Stimulated activated CD4-positive, alpha-beta T cell treated with anti-CD3 and anti-CD28 coated beads, Interleukin-1b, Interleukin-23, amount 100 ng/mL, for 48 hours (primary cell): ENCODE measurements at places on chromosomes 3 and 15.

DNA sequence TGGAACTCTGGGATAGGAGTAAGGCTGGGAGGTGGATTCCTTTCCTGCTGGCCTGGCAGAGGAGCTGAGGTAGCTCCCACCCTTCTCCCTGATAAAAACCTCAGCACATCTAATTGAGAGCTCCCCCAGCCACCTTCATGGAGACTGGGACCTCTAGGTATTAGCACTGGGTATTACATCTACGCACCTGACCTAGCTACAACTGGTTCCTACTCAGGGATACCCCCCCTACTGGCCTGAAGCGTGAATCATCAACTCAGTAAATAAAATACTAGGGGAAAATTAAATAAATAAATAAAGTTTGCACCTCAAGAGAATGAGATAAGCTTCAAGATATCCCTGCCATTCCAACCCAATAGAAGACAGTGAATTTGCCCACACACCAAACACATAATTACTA, 140.4 kb downstream of the NEK10 start:
- no peak for DNase-seq

GRCh38 chr3:53513556-53514190, 19.3 kb downstream of the CACNA1D start:
- no peak for DNase-seq

DNA sequence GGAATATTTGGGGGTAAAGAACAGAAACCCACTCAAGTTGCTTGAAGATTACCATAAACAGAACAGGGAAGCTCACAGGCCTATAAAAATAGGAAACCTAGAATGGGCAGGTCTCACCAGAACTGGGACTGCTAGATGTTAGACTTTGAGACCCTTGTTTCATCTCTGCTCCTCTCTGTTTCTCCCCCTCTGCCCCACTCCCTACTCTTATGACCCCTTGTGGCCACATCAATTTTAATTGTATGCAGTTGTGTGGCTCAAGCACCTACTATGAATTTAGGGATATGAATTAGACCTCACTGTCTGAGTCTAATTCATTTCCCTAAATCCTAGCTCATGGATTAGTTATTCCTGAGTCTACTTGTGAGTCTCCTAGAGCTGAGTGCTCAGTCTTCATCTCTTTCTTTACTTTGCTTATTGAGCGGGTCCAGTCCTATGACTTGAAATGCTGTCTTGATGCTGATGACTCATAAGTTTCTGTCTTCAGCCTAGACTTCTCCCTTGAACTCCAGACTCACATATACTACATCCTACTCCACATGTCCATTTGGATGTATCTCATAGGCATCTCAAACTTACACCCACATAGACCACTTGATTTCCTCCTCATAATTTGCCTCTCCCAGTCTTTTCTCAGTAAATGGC, 78.7 kb downstream of the ITPR1 start:
- DNase-seq: no peak

- DNase-seq: no peak
Observed at GRCh38 chr3:53729618-53730017, 116.6 kb downstream of the CHDH start.

DNA sequence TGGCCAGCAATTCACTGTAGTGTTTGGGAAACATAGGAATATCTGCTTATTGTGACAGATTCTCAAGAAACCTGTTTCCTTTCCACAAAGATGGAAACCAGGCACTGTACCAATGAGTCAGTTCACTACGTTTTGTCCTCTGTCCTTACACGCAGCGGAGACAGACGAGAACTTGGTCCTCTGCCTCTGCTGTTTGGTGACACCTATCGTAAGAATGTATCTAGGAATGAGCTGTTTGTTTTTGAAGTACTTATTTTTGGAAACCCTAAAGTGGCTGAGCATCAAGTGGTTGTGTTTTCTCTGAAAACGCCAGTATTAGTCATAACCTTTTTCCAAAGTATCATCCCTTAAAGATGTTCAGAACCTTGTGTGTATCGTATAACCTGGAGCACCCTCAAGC, 93.0 kb downstream of the PGPEP1L start:
- no peak for DNase-seq
